RPMI8226 (cell line): ENCODE measurements at places on chromosomes 16 and 17.

- DNase-seq, result no peak
Measured at GRCh38 chr16:55389426-55390073, 65.5 kb downstream of the IRX6 start.

DNA sequence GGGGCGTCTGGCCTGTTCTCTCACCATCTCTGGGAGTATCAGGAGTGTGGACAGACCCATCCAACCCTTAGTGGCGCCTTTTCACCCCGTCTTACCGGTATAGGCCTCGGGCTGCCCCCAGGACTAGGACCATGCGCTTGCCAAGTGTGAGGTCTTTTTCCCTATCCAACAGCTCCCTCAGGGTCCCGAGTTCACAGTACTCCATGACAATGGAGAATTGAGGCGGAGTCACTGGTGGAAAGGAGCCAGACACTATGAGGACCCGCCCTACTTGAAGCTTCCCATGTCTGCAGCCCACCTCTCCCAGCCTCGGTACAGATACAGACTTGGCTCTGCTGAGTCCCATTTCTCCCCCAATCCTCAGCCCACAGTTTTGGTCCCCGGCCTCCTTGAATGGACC, 15.9 kb upstream of the RFWD3 start:
- DNase-seq, result no peak

DNA sequence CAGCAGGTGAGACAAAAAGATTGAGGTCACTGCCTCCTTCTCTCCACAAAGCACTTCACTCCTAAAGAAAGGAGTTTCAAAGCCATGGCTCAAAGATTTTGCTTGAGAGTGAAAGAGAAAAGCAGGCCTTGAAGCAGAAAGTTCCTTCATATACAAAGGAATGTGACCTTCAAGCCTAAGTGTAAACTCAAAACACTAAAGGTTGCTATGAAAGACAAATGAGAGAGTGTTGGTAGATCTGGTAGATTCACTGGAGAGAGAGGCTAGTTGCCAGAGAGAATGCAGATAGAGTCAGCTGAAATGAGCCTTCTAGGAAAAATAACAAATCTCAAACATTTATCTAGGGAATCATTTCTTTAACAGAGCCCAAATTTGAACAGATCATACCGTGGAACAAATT, 305.2 kb downstream of the CDH8 start:
- no peak for DNase-seq

GRCh38 chr17:10276436-10276835, 78.0 kb upstream of the GAS7 start:
- no peak for DNase-seq

GRCh38 chr17:49739641-49740271, 24.2 kb downstream of the FAM117A start:
- DNase-seq, result peak; percentile 97

GRCh38 chr16:83928341-83929055, 24.5 kb upstream of the OSGIN1 start:
- no peak for DNase-seq

- no peak for DNase-seq
Measured at GRCh38 chr17:14352136-14352535, 51.3 kb downstream of the HS3ST3B1 start.

DNA sequence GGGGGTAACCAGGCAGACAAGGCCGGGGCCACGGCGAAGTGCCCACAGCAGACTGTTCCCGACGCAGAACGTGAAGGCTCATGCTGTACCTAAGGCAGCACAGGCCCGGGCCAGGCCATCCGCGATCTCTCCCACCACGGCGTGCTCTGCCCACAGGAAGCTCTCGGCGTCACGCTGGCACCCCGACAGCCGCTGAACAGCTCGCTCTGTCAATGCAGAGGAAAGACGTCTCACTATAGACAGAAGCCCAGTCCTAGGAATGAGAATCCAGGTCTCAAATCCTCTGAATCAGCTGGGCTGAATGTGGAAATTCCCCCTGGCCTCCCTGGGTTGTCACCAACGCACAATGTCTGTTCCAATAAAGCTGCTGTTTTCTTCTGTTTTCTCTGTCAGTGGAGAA, 21.4 kb downstream of the SERPINF1 start:
- no peak for DNase-seq

DNA sequence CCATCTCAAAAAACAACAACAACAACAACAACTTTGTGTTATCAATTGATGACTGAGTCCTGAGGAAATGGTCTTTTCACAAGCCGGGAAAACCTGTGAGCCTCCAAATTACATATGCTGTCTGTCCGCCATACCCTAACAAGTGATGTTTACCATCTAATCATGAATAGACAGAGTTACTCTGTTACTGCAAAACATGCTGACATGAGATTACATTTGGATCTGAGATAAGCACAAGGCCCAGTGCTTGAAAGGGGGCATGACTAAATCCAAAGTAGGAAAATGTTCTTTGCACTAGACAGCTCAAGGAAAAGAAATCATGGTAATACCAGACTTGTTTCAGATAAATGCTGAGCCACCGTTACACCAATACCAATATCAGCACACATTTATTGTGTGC, 8.6 kb upstream of the ATXN1L start:
- DNase-seq, result no peak

DNA sequence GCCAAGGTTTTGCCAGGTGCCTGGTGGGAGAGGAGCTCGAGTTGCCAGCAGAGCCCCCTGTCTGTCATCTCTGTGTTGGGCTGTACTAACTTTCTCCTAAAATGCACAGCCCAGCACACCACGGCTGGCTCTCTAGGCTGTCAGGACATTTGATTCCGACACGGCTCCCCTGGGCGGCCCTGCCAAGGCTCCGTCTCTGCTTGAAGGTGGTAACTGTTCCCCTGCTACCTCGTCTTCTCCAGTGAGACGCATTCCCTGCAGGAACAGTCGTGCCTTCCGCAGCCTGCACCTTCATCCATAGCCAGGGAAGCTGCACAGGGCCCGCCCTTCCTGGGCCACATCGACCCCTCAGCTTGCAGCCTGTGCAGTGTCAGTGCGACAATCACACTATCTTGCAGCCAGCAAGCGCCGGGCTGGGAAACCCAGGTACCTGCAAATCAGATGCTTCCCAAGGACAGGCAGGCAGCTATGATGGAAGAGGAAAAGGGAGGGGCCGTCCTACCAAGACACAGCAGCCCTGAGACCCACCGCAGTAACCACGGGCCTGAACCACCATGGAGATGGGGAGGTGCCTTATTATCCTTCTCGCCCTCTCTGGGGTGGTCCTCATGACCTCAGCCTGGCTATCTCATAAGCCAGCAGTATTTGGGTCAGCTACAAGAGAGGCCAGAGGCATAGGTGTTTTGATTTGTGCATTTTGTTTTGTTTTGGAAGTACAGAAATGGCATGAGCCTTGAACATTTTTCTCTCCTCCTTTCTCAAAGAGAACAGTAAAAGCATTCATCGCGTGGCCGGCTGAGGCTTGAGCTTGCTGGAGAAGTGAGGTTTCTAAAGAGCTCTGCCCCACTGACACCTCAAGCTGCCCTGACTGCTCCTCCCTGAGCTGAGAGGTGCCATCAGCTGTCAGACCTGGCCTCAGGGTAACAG, 361.7 kb upstream of the TNRC6C start:
- no peak for DNase-seq

DNA sequence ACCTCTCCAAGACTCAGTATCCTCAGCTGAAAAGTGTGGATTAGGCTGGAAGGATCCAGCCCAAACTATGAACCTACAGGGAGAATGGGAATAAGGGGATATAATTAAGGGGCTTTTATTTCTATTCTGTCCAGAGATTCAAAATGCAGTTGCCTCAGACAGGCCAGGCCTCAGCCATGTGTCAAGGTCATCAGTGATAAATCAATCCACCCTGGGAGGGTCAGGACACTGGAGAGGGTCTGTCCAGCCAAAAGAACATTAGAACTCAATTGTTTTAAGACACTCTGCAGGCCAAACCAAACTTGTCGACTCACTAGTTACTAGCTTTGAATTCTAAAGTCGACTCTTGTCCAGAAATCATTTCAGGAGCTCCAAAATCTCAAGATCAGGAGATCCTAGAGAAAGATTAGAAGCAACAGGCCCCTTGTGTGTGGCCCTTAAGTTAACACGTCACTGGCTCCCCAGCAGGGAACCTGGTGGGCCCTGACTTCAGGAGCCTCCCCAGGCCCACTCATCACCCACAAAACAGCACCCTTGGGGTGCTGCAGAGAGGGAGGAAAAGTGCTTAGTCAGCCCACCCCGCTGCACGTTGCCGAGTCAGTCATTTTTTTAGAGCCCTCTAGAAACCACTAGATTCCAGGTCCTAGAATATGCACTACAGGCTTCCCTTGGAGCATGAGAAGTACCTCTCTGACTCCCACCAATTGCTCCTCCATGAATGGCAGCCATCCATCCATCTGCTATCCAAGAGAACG, 156.8 kb downstream of the XYLT1 start:
- no peak for DNase-seq

DNA sequence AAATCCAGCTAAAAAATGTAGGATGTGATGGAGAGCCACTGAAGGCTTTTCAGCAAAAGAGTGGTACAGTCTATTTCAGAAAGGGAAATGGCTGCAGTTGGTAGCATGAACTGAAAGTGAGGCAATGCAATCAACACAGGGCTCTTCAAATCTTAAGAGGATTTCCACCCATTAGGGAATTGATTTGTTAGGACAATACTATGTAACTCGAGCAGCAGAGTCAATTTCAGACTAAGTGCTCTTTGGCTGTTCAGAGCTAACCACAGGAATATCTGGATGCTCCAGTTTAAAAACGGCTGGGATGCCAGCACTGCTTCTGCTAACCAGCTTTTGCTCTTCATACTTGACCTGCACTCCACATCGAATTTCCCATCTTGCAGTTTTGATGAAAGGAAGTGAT, 24.6 kb downstream of the CACNG1 start:
- no peak for DNase-seq

GRCh38 chr17:1762901-1763898, 1.3 kb downstream of the SERPINF1 start:
- DNase-seq, result no peak

DNA sequence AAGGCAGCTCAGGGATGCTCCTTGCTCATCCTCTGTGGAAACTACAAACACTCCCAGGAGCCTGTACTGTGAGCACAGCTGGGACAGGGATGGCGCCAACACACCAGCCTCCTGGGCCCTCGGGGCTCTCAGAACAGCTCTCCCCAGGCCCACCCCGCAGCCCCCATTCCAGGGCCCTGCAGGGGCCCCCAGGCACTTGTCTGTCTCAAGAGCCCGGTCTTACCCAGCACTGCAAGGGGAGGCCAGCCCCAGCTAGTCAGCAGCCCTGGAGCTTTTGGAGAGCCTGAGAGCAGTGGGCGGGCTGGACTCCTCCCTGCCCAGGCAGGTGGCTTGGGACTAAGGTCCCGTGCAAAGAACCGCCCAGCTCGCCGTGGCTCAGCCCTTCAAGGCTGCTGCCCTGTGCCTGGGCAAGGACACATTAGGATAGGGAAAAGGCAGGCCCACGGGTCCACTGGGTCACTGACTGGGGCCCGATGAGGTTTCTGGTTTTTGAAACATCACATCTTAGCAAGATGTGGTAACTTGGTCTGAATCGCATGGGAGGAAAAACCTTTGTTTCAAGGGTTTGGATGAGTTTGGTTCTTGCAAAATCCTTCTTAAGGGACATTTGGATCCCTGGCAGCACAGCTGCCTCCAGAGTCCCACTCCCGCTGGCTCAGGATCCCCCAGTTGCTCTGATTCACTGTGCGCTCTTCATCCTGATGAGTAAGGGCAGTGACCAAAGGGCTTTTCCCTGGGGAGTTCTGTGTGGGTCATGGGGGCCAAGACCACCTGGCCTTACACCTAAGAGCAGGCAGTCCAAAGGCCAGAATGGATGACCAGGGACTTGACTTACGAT, 2.8 kb downstream of the DNASE1L2 start:
- DNase-seq, result no peak

DNA sequence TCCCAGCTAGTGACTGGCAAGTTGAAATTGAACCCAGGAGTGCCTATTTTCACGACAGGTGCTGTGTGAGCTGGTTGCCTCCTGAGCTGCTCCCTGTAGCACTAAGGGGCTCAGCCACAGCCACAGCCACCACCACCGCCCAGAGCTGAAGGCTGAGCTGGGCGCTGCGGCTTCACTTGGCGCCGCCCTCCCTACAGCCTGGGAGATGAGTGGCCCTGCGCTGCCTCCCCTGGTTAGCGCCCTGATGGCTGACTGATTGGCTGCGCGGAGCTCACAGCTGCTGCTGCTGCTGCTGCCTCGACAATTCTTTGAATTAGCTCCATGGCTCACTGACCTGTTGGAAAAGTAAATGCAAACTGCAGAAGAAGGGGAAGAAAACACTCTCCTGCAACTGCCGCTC, 91.8 kb upstream of the TMEM132E start:
- peak; percentile 19 for DNase-seq

DNA sequence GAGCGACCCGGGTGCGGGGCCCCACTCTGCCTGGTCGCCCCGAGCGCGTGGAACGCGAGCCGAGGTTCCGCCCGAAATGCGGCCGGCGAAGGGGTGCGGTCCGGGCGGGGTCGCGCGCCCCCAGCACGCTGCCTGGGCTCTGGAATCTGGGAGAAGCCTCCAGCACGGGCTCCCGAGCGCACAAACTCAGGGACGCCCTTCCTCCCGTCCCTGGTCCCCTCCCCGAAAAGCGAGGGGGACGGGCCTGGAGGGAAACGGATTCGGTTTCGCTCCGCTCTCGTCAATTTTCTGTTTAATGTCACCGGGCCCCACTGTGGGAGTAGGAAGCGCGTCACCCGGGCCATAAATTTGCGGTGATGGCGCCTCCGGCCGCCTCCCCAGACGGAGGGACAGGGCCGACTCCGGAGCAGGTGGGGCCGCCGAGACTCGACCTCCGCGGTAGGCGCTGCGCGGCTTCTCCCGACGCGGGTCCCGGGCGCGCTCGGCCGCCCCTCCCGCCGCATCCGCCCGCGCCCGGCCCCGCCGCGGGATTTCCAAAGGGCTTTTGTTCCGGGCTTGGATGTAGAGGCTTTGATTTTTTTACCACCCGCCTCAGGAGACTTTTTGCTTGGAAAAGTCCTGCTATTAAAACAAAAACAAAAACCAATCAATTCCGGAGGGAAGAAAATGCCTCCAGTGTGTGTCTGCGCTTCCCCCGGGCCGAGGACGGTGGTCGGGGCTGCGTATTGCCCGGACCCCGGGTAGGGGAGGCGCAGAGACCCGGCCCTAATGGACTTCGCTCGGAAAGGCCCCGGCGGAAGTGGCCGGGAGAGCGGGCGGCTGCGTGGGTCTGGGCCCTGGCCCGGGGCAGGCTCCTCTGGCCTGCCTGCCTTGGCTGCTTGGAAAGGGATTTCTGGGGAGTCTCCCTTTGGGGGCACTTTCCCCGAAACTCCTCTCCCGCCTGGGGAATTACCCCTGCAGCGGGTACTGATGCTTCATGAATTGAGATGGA, 7.9 kb upstream of the BAHCC1 start:
- DNase-seq, result peak; percentile 35

GRCh38 chr16:21161211-21161610, 2.7 kb downstream of the LDAF1 start:
- no peak for DNase-seq

- DNase-seq, result no peak
Measured at GRCh38 chr16:89907055-89907814, 11.4 kb upstream of the MC1R start.
